ENCODE measurements at places on chromosomes 16 and 17.

GRCh38 chr17:49496867-49497147 lies 1.7 kb downstream of the NGFR start:
- DNase-seq = no peak

DNA sequence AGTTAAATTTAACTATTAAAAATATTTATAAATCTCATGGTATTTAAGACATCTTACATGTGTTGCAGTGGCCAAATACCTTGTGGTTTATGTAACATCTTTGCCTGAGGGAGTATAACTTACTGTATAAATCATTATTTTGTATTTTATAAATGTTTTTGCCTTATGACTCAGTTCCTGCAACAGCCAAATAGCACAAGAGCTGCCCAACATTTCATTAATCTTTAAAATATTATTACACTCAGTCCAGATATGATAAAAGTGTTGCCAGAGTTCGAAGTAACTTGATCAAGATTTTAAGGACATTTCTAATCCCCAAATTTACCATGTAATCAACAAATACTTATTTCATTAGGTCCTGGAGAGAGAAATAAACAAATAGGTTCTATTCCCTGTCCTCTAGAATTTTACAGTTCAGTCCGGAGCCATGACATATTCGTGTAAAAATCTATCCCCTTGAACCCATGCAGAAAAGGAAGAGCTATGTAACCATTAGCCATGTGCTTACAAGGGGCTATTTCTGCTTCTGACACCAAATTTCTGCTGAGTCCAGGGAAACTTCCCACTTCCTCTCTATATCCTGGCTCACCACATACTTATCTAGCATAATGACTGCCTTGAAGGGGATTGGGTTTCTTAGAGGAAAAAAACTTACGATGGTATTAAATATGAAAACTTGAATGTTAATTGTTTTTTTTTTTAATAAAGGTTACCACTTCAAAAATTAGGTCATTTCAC lies 44.0 kb downstream of the IRX6 start:
- no peak for DNase-seq

- DNase-seq = no peak
Measured at GRCh38 chr17:57226793-57227192, 29.5 kb upstream of the MSI2 start.

GRCh38 chr17:76868176-76868668 lies at the start of gene MGAT5B:
MGAT5B (plus strand) TSS chr17:76868404; CDS start chr17:76869030, 626 bp downstream.
- peak; percentile 88 for DNase-seq

GRCh38 chr17:44222112-44222869 lies 2.8 kb upstream of the UBTF start:
- DNase-seq = peak; percentile 80
